ENCODE measurements at places on chromosomes 5 and 9. TPM values are rescaled to one million over a fixed set of nuclear protein-coding genes. Genes with fewer than 3 reads are reported as not detected.

DNA sequence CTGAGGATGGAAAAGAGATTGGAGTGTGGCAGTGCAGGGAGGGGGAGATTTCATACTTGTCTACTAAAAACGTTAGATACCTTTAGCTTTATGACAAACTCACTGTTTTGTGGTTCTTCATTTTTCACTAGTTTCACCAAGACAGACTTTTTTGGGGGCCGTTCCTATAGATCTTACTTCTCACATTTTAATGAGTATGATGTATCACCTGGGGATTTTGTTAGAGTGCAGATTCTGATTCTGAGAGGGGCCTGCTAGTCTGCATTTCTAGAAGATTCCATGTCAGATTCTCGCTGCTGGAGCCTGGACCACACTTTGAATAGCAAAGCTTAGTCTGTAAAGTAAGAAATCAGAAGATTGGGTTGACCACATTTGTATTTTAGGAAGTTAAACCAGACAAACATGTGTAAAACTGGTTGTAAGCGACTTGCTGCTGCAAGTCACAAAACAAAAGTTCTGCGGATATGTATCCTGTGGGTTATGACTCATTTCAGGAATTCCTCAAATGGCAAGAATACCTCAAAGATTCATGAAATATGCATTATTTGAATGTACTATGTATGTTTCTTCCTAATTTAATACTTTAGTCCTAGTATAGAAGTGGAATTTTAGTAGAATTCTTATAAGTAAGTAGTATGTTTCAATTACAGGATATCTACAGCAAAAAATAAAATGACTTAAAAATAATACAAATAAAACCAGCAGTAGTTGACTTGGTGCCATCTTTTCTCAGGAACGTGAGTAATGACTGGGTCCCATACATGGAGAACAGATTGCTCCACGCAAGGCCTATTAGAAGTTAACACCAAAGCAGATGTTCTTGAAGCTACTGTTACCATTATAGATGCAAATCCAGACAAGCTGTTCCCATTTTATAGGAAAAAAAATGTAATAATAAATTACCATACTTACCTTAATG is 27.8 kb downstream of the NFIL3 start:
- no peak for DNase-seq

DNA sequence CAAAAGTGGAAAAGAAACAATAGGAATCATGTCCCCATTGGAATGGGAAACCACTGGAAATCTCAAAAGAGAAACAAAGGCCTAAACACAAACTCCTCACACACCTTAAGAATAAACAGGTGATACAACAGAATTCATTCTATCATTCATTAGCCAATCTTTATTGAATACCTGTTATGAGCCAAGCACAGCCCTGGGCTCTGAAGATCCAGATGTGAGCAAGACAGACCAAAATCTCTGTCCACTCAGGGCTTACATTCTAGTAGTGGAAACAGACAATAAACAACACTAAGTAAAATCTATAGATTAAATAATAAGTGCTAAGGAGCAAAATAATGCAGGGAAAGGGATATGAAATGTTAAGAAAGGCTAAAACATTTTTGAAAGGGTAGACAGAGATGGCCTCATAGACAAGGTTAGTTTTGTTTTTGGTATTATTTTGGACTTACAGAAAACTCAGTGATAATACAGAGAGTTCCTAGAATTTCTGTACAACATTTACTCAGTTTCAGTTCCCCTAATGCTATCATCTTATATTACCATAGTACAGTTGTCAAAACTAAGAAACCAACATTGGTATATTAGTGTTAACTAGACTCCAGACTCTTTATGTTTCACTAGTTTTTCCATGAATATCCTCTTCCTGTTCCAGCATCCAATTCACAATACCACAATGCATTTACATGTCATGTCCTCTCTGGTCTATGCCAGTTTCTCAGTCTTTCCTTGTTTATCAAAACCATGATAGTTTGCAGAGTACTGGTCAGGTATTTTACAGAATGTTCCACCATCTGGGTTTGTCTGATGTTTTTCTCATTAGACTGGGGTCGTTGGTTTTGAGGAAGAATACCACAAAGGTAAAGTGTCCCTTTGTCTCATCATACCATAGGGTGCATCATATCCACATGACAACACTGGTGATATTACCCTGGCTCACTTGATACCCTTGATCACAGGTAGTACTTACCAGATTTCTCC is 103.7 kb downstream of the SIL1 start:
- DNase-seq = no peak

- peak; percentile 84 for DNase-seq
Measured at GRCh38 chr9:69122082-69122548, 52.0 kb upstream of the TJP2 start.

DNA sequence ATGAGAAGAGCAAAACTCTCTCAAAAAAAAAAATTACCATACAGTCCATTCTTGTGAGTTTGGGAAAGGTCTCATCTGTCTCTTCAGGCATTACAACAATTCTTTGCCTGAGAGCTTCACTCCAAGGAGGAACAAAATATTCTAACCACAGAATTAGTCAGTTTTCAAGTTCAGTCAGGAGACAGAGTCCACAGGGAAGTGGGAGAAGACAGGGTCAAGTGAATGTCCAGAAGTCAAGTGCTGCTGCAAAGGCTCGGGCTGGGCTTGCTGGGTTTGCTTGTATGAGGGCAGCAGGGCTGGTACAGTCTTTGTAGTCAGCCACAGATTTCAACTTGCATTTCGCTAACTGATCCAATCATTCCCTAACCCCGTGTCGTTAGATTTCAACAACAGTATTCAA is 17.6 kb upstream of the HEXB start:
- DNase-seq = no peak

DNA sequence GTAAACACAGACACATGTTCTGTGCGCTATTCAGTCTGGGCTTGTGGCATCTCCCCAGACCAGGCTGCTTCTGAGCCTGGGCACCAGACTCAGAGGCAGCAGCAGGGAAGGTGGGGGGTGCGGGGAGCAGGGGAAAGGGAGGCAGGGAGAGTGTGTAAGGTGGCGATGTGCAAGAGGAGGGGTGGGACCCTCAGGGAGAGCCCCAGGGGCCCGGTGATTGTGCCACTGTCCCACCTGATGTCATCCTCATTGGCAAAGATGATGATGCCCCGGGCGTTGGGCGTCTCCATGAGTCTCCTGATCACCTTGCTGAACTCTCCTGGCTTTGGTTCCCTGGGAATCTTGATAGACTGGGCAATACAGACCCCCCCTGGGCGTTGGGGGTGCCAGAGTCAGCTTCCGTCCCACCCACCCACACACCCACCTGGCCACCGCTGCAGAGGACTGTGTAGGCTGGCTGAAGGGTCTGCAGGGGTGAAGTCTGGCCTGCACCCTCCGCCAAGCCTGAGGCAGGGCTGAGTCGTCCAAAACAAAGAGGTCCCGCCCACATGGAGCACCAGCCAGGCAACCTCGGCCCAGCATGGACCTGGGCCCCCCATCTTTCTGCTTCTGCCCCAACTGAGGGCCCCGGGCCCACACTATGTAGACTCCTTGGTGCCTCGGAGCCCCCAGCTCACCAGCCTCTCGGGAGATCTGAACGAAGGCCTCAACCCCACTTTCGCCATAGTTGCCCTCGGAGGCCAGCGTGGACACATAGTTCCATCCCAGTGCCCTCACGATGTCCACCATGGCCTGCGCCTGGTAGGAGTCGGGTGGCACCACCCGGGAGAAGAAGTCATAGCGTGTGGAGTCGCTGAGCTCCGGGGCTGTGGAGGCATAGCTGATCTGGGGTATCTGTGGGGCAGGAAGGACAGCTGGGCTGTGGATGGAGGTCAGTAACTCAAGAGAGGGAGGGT is 3.7 kb downstream of the GRM6 start:
- no peak for DNase-seq

DNA sequence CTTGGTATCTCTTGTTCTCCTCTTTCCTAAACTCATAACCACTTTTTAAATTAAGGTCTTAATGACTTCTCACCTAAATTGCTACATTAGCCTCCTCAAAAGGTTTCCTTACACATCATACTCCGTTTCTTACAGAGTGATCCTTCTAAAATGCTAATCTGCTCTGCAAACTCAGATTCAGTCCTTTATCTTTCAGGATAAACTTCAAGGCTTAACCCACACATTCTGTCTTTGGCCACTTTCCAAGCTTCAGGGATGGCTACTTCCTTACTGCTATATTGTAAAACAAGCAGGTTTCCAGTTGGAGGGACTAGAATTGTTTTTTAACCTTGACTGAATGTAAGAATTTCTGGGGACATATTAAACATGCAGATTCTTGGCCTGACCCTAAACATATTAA is 105.5 kb upstream of the CHD1 start:
- DNase-seq = no peak

- no peak for DNase-seq
Measured at GRCh38 chr5:61182449-61182848, 20.2 kb upstream of the SMIM15 start.

DNA sequence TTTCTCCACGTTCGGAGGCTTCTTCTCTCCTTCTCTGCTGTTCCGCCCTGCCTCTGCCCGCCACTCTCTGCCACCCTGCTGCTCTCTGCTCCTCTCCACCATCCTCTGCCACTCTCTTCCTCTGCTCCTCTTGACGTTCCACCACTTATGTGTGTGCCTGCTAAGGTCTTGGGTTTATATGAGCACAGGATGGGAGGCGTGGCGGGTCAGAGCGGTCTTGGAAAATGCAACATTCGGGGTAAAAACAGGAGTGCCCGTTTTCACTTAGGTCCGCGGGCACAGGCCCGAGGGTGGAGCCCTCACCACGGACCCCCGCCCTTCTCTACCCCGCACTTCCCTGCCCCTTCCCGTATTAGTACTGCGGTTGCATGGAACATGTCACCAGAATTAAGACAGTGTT is 114.4 kb upstream of the FBXL7 start:
- no peak for DNase-seq

DNA sequence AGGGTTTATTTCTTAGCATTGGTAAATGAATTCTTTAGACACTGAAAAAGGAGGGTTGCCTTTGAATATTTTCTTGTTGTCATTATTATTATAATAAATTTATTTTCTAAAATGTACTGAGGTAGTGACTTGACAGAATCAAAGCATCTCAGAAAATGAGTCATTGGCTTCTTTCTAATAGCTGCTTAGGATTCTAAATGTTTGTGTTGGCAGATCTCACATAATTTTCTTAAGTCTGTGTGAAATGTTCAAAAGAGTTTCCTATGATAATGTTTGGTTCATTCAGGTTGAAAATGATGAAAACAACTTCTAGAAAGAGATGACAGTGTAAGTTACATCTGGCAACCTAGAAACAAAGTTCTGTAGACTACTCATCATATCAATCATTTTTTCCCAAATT is 69.7 kb downstream of the SH3GL2 start:
- DNase-seq = no peak

GRCh38 chr5:157384971-157385709 is 74.9 kb upstream of the NIPAL4 start:
- peak; percentile 50 for DNase-seq

- no peak for DNase-seq
Measured at GRCh38 chr9:34961574-34962490, 3.7 kb downstream of the PHF24 start.

DNA sequence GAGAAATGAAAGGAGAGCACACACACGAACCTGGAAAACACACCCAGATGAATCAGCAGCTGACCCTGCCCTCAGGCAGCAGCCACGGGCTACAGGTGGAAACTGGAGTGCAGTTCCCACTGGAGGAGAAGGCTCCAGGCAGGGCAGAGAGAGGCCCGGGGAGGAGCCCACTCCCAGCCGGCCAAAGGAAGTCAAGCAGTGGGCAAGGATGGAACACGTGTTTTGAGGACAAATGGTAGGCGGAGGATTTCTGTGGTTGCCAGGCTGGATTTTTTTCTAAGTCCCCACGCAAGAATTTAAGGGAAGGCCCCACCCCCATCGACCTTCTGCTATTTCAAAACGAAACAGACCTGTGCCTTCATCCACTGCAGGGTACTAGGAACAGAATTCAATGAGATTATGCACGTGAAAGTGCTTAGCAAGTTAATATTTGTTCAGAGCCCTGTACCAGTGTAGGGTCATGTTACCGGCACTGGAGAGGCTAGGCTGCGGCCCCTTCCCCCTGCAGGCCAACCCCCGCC is 6.8 kb downstream of the EPB41L4B start:
- DNase-seq = no peak

DNA sequence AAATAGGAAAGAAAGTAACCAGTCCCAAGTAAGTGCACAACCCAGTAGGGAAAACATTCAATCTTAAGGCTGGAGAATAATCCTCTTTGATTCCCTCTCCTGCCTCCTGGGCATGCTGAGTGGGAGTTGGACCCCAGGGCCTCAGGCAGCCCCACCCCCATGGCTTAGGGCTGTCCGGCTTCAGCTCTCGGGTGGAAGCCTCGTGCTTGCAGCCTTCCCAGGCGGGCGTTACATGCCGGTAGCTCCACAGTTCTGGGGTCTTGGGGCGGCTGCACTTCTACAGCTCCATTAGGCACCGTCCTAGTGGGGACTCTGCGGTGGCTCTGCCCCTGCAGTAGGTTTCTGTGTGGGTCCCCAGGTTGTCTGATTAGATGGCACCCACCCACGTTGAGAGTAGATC is 10.1 kb downstream of the GLIPR2 start:
- no peak for DNase-seq

LCN12 gene
- 3.6 TPM for total RNA-seq

FOXI1 gene
- total RNA-seq = not detected

PTCD2 gene
- total RNA-seq = 17.7 TPM

CARD9 gene
- 0.79 TPM for total RNA-seq

IL4 gene
- total RNA-seq = not detected

All from left ventricle myocardium superior (tissue), 1 donor.